Mammary epithelial cell (primary cell): ENCODE measurements at places on chromosomes 5 and 9. TPM values are rescaled to one million over a fixed set of nuclear protein-coding genes. Genes with fewer than 3 reads are reported as not detected.

Gene SELENOP
- 6.0 and 6.9 TPM in 2 replicates for total RNA-seq

Gene GAS1
- total RNA-seq = 1.7 and 2.8 TPM in 2 replicates

Gene ANKRD31
- total RNA-seq = 0.26 and 0.51 TPM in 2 replicates

Gene CYLC2
- not detected for total RNA-seq

Gene SOWAHA
- not detected in 2 replicates for total RNA-seq

Gene CCDC152
- 0.33 TPM for total RNA-seq

Gene PFN3
- total RNA-seq = not detected

Gene ENHO
- total RNA-seq = 0.28 TPM in 1 of 2 replicates, not detected in the other
